Fibroblast of skin of left quadriceps (primary cell): ENCODE measurements at places on chromosomes 4 and X.

DNA sequence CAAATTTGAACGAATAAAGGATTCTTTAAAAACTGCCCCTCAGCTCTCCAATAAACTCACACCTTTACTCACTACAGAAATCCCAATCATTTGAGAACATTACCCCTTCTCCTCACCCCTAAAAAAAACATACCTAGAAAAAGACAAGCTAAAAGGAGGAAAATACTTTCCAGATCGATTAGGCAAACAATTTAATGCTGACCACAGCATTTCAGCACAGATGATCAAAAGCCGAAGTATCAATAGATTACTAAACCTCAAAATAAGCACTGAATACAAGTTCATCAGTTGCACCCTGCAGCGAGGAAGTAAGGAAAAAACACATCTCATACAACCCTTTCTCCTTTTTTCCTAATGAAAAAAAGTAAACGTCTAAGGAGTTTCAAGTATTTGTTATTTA, 65.5 kb downstream of the MBNL3 start:
- DNase-seq: no peak

GRCh38 chrX:2466876-2467656, 33.7 kb downstream of the DHRSX start:
- no peak for DNase-seq

- peak; percentile 30 for DNase-seq
Measured at GRCh38 chr4:186472948-186473347, 82.4 kb downstream of the MTNR1A start.

DNA sequence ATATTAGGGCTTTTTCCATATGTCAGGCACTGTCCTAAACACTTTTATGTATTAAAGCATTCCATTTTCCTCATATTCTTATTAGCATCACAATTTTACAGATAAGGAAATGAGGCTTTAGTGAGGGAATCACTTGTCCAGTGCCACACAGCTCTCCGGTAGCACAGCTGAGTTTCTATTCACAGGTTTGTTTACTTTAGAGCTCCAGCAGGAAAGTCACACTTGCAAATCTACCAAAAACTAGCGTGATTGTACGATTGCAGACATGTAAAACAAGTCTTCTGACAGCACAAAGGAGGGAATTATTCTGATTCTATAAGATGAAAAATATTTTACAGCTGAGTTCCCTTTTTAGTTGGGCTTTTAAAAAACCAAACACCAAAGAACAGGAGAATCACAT, 472.1 kb downstream of the TMA16 start:
- no peak for DNase-seq
